ENCODE measurements at places on chromosomes 12 and 14.

- no peak for DNase-seq
Measured at GRCh38 chr12:51910691-51911090, 3.4 kb downstream of the ACVRL1 start.

DNA sequence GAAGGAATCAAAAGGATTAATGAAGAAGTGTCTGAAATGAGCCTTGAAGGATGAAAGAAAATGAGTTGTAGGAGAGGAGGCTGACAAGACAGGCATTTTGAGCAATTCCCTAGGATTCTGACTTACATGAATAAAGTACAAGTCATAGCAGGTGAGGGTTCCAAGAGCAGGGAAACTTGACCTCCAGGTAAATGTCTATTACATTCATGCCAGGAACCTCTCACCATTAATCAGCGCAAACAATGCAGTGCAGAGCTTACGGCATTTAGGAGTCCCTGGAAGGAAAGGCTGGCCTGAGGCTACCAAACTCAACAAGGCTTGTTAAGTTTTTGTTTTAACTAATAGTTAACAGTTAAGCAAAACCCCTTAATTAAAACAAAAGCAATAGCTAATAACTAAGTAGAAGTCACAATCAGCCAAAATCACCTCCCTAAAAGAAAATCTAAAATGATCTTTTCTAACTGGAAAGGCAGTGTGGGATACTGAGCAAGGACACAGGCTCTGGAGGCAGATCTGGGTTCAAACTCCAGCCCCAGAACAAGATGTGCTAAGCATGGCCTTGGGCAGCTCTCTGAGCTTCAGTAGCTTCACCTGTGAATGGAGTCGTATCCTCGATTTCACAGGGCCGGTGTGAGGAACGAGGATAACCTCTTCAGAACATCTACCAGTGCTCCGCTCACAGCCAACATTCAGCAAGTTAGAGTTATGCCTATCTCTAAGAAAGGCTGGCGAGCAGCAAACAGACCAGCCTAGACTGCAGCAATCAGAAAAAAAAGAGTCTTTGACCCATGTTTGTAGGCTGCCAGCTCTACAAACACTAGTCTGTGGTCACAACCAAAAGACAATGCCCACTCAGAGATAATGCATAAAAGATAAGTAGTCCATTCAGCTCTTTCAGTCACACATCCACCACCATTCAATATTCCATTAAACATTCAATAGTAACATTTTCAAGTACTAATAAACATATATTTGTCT lies 16.9 kb downstream of the PPTC7 start:
- DNase-seq: no peak

DNA sequence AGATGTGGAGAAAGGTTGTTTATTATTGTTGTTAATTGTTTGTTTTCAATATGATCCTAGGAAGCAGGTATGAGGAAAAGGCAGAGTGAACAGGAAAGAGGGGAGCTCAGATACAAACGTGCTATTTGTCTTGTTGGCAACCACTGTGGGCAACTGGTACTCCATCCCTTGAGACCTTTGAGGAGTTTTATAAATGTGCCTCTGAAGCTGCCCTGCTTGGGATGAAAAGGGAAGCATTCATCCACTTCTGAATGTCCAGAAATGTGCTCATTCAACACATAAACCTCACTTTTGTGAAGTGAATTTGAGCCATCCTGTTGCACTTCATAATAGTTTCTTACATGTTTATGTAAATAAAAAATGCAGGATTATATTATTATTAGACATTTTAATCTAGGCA lies 164.3 kb upstream of the PDZRN4 start:
- no peak for DNase-seq

DNA sequence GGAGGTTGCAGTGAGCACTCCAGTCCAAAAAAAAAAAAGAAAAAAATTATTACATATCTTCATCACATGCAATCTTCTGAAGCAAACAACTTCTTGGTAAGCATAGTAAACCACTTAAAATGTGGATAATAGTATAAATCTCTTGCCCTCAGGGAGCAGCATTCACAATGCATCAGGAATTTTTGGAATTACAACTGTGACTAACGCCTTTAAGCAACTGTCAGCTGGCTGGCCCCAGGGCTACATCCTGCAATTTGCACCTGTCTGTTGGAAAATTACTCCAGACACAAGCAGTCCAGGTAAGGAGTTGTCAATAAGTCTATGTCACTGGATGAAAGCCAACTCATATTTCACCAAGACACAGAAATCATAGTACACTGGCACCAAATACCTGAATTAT lies 5.5 kb upstream of the SLC7A7 start:
- no peak for DNase-seq

DNA sequence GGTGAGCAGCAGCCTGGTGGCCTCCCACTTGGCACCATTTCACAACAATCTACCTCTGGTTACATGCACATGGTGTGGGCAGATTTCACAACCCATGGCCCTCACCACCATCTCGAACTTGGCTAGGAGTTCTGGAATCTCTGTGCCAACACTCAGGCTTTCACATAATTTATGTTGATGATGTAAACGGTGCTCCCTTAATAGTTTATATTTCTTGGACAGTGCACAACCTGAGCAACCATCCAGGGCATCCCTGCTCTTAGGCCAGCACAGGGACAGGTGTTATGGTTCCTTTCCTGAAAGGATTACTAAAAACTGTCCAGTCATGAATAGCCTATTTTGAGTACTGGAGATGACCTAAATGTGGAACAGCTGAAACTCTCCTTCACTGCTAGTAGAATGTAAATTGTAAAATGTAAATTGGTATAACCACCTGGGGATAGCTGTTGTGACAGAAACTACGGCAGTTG lies 28.6 kb downstream of the ABCB9 start:
- DNase-seq: no peak

GRCh38 chr14:100409651-100410050 lies 86.5 kb downstream of the SLC25A47 start:
- no peak for DNase-seq

DNA sequence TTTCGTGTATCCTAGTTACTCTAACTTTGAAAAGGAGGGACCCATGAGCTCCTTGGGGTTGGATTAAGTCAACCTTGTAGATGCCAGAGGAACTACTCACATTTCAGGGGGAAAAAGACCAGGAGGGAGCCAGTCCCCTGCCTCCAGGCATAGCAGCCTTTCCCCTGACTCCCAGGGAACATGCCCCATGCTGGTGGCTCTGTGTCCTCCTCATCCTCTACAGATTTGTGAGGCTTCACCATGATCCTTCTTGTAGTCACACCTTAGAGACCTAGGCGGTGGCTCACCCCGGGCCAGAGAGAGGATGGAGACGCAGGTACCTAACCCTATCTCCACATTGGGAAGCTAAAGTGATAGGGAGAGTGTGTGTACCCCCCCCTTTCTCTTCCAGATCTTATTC lies 16.0 kb upstream of the PPP1R1A start:
- no peak for DNase-seq

DNA sequence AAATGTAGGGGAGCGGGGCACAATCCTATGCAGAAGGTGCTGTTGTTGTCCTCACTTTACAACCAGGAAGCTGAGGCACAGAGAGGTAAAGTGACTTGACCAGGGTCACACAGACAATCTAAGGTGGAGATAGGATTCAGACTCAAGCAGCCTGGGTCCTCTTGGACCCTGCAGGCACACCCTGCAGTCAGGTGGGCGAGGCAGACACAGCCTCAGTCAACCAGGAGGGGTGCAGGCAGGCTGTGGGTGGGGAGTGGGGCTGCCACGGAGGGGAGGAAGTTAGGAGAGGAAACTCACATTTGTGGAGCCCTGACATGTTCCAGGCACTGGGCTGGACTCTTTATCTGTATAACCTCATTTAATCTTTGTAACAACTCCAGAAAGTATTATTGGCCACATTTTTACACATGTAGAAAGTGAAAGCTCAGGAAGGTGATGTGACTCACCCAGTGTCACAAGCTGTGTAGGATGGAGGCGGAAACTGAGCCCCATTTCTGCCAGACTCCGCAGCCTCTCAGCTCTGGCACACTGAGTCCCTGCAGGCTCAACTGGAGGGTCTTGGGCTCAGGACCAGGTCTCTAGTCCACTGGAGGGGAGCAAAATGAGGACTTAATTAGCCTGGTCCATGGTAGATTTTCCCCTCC lies 24.9 kb upstream of the CHGA start:
- no peak for DNase-seq

DNA sequence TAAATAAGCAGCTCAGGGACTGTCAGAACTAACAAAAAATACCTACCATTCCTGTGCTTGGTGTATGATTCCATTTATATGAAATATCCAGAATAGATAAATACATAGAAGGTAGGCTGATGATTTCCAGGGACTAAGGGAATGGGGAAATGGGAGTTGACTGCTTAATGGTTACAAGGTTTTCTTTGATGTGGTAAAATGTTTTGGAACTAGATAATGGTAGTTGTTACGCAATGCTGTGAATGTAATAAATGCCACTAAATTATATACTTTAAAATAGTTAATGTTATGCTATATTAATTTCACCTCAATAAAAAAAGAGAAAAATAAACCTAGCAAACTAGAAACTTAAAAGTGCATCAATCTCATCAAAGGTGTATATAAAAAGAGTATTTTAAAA lies 41.1 kb downstream of the CEP83 start:
- DNase-seq: no peak

DNA sequence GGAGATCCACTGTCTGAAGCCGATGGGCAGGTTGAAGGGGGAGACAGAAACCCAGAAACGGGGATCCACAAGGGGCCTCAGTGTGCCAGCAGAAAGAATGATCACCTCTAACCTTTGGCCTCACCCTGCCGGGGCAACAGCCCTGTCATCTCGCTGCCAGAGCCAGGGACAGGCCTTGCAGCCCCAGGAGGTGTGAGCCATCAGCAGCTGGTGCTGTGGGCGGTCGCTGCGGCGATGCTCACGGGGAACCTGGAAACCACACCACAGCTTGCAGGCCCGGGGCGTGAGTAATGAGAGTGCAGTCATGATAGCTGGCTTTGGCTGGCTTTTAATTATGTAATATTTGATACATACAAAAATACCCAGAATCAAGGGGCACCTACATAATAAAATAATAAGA lies 4.7 kb upstream of the TTC7B start:
- peak; percentile 80 for DNase-seq

GRCh38 chr14:41900644-41901043 lies 294.0 kb downstream of the LRFN5 start:
- no peak for DNase-seq

- no peak for DNase-seq
Measured at GRCh38 chr12:9342614-9343353, 134.6 kb upstream of the PZP start.

DNA sequence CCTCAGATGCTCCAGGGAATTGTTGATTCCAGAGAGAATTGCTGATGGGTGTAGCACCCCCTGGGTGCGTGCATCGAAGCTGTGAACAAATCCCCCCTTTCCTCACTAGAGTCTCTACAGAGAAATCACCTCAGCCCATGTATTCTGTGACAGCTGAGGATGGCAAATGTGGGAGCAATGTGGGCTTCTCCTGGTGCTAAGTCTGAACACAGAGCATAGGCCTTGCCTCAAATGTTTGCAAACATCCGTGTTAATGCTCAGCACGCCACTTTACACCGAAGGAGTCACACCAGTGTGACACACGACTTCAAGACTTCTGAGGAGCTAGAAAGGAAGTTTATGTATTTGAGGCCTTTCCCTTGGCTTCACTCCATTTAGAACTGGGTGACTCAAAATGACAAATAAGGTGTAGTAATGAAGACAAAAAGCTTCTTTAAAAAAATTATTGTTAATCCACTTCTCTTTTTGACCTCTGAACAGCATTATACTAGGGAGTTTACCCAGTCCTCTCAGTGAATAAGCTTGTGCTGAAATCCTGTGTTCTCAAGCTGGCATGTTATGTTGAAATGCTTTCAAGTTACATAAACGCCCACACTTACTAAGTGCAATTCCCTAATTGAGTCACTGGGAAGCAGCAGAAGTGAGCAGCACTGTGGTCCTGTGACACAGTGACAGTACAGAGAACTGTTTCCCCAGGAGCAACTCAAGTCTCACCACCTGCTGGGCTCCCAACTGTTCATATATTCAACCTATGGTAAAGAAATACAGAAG lies 92.9 kb downstream of the FAR2 start:
- no peak for DNase-seq

DNA sequence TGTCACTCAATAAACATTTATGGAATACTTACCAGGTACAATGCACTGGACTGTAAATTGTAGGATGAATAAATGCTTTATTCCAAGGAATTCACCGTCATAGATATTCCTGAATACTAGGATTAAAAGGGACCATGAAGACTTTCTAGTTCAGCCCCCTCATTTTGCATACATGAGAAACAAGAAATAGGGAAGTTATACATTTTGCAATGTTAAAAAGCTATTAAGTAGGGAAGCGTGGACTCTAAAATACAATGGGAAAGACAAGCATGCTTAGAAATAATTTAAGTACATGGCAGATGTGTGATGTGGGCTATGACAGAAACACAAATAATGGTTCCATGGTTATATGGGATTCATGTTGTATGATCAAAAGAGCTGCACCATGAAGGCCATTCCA lies 89.4 kb upstream of the SYT10 start:
- no peak for DNase-seq

GRCh38 chr12:85147331-85147730 lies 111.2 kb downstream of the LRRIQ1 start:
- DNase-seq: no peak

DNA sequence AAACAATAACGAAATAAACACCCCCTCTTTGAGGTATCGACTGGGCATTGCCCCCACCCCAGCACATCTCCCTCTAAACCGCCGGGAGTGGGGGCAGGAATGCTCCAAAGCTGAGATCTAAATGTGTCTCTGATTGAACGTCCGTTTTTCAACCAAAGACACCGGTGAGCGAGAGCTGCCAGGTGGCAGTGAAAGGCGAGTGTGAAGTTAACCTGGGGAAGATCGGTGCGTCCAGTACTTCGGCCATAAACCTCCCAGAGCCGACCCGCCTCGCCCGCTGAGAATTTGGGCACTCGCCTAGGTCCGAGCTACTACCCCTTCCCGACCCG lies 625 bp downstream of the ANGEL1 start:
- no peak for DNase-seq

- no peak for DNase-seq
Measured at GRCh38 chr12:94434171-94434570, 25.5 kb downstream of the CEP83 start.

- DNase-seq: no peak
Measured at GRCh38 chr12:70178038-70178437, 65.2 kb upstream of the CNOT2 start.

DNA sequence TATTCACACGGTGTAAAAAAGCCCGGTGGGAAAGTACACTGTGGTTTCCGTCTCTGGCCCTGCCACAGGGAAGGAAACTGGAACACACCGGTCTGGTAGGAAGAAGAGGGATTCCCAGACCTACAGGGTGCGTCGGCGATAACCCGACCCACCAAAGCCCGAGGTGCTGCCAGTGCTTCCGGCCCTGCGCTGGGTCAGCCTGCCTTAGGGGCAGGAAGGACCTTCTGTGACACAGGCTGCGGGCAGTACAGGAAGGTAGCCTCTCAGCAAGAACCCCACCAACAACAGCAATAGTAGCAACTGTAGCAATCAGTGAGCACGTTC lies 169.5 kb upstream of the FKBP4 start:
- no peak for DNase-seq

Measured in CD4-positive, alpha-beta T cell (primary cell).